Mucosa of gallbladder (tissue), 1 donor: ENCODE measurements at places on chromosomes 6 and 20.

DNA sequence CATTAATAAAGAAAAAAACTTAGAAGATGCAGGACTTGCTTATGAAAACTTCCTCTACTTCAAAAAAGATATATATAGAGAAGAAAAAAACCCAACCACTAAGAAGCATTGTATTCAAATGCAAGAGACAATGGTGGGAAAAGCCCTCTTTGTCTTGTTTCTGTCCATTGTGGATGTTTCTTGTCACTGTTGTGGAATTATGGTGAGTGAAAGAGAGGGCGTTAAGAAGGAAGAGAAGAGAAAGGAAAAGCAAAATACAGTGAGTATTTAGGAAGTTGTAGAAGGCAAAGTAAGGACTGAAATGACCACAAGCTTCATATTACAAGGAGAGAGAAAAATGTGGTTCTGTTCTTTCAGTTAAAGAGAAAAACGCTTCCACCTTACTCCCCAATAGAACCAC lies 14.1 kb upstream of the THBD start:
- no peak for DNase-seq

DNA sequence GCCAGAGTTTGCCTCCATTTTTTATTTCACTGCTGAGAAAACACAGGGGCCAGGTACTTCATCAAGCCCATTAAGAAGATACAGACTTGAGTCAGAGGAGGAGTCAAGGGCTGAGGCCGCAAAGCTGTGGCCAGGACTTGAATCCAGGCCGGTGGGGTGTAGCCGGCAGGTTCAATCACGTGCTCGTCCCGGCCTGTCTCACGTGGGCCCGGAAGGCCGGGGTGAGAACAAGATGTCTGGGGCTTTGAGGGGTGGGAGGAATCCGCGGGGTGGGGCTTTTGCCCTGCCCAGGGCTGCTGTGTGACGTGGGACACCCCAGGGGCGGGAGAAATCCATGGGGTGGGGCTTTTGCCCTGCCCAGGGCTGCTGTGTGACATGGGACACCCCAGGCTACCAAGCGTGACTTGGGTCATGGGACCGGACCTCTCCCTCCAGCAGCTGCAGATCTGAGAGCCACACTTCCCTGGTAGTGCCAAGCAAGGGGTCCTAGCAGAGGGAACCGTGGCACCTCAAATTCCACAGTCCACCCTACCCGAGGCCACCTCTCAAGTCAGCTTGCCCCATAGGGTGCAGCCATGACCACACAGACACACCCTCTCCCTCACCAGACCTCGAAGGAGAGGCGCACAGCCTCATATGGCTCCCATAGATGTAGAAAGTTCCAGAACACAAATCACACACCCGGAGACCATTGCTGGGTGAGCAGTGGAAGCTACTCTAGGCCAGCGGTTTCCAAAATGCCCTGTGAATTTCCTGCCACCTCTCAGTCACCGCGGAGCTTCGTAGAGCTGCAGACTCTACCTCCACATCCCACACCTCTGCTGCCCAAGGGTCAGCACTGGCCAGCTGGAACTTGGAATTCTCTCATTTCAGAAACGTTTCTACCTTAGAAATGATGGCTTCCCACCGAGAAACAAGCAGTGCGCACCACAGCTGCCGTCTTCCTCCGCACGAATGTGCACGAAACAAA lies 156.1 kb downstream of the DLL1 start:
- DNase-seq, result no peak

GRCh38 chr6:158737710-158738615 lies 81.2 kb downstream of the EZR start:
- no peak for DNase-seq

DNA sequence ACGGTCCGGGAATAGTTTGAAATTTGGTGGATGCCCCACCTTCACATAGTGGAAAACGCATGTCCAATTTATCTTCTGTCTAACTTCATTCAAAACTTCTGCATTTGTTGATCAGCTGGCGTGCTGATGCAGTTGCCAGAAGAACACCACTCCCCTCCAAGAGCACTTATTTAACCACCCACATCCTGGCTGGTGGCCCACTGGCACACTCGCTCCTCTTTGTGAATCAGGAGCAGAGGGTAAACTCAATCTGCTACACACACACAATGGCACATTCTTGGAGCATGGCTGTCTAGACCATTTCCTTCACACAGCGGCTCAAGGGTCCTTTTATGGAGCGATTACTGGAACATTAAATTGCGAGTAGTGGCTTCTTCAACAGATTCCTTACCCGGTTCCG lies 55.1 kb upstream of the CEP162 start:
- DNase-seq, result no peak

DNA sequence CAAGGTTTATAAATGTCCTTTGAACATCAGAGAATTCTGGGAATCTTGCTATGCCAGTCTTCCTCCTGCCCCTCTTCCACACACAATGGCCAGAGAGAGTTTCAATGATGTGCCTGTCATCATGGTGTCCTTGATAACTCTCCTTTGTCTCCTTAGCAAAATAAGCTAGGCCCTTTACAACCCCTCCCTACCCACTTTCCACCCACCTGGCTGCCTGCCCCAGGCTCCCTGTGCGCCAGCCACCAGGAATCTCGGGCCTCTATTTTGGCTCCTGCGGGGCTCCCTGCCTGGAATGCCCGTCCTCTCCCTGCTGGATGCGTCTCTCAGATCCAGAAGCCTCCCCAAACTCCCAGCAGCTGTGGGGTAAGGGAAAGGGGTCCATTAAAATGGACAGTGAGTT lies 60.9 kb downstream of the NCR2 start:
- DNase-seq, result no peak
